NCI-H510A treated with DMSO at 0.1 percent for 48 hours (cell line): ENCODE measurements at places on chromosomes 7 and 10.

DNA sequence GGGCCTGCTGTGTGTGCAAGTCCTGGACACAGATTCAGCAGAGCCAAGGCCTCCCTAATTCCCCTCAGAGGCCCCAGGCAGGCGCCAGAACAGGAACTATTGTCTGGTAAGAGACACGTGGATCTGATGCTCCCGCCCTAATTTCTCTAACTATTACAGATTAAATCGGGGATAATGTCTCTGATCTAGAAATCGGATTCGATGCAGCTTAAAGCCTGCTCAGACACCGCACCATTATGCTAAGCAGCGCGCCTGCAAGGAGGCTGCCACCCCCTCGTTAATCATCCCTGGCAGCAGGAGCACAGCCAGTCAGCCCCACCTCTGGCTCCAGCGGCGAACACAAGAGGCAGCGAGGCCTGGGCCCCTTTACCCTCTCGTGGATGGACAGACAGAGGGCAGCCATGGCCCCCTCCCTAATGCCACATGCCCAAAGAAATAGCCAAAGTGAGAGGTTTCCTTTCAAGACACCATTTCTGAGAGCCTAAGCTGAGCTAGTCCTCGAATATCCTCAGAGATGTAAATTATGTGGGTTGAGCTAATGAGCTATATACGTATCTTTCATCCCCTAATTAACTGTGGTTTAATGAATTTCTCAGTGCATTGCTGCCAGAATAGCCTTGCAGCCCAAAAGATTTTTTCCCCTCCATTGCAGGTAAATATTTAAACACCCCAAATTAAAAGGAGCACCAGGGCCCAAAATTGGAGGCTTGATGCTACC, 122.1 kb downstream of the GRID1 start:
- no peak for DNase-seq

DNA sequence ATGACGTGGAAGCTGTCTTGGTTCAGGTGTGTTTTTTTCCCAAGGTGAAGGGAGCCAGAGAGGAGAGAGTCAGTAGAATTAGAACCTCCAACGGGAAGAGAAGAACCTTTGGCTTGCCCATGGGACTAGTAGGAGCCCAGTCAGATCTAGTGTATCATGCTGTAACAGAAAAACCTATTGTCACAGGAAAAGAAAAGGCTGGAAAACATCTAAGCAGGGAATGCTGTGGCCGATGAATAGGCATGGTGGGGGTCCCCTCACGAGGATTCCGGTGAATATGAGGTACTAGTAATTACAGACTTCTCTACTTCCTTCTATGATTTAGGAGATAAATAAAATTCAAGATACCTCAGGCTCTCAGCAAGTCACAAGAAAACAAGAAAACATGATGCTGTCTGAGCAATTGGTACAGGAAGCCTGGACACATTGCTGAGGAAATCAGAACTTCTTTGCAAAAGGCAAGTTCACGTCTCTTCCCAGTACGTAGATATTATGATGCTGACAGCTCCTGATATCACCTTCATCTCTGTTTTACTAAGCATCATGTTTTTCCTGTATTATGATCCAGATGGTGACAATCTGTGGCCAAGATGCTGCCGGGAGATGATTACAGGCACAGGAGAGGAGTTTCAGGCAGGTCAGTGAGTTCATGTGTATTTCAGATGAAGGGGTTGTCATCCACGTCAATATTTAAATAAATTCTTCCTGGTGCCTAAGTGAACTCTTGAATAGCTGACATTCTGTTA, 54.3 kb upstream of the NPY start:
- no peak for DNase-seq

GRCh38 chr7:100486753-100487446, 3.2 kb downstream of the NYAP1 start:
- no peak for DNase-seq

GRCh38 chr7:134016223-134016941, 110.8 kb upstream of the LRGUK start:
- DNase-seq = peak; percentile 14

GRCh38 chr7:155265961-155266360, 31.7 kb upstream of the INSIG1 start:
- no peak for DNase-seq

DNA sequence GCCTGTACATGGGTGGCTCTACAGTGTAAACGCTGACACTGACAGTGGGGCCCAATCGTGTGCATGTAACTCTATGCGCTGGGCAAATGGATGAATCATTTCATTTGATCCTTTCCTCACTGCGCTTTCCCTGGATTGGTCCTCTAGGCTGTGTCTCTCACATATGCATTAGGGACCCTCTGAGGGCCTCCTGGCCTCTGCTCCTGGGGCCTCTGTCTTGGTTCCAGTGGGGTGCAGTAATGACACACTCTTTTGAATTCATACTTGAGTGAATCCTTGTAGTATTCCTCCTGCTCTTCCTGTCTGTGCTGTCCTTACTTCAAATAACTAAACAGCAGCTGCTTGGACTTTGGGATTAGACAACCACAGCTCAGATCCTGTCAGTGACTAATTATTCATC, 176.5 kb upstream of the ADO start:
- DNase-seq = no peak

DNA sequence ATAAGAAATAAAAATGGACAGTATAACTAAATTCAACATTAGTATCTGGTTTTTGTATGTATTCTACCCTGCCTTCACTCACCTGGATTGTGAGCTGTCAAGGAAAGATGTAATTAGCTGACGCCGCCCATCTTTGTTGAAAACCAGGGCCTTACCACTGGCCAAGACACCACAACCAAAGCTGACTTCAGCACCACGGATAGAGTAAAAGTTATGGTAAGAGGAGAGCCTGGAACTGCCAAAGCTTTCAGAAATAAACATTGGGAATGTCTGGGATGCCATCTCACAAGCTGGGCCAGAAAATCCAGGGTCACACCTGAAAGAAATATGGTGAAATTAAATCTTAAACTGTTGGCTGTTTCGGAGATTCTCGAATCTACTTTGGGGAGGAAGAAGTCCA, 190.1 kb upstream of the SLC26A5 start:
- DNase-seq = no peak

GRCh38 chr10:100477970-100478369, 15.2 kb downstream of the WNT8B start:
- DNase-seq = no peak

DNA sequence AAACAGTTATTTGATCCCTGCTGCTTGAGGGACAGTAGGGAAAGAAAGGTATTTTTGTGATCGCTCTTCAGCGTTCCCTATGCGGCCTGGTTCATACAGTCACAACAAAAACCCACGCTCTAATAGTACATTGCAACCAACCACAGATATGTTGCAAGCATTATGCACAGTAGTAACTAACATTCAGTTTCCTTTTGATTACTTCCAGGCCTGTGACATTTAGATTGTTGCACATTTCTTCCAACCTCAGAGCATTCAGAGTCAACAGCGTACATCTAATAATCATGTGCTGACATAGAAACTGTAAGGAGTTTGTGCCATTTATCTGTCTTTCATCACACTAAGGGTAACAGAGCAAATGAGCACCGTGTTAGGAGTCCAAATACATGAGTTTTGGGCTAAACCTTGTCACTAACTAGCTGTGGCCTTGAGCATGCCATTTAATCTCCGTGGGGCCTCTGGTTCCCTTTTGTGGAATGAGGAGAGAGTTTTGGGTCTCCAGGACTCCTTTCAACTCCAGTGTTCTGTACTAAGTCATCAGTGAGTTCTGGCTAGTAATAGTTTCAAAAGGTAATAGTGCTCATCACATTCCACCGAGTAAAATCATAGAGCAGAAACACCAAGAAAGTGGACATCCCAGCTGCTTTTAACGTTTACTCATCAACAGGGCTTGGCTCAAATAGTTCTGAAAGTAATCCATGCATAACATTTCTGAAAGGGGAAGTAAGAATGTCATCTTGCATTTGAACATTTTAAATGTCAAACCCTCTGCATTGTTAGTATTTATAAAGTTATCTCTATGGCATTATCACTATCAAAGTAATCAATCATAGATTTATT, 99.0 kb upstream of the FZD1 start:
- no peak for DNase-seq

DNA sequence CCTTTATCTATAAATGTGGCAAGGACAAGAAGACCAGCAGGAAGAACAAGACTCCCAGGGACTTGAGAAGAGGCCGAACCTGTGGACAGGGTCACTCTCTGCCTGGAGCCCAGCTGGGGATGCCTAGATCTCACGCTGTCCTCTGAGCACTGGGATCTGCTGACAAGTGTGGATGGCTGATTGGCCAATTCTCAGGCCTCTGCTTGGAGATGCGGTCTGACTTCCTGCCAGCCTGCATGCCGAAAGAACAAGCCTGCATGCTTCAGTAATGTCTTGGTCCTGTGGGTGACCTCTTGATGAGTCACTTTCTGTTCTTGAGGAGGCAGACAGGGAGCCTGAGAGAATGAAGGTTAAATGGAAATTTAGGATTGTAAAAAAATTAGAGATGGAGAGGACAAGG, 84.7 kb downstream of the TMEM178B start:
- no peak for DNase-seq

DNA sequence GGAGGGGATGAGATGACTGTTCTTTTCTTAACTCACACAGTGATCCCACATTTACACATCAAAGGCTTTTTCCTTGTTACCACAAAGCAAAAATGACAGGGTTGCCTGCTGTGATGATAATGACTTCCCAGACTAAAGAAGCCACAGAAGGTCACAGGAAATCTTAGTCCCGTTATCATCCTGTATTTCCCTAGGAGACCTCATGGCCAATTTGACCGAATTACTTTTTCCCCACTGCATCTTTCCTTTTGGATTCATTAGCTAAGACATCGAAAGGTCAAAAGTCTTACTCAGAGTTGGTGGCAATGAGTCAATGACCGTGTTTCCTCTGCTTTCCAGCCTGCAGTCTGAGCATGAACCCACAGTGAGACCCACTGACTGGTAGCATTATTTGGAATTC, 130.1 kb upstream of the INHBA start:
- DNase-seq = no peak

DNA sequence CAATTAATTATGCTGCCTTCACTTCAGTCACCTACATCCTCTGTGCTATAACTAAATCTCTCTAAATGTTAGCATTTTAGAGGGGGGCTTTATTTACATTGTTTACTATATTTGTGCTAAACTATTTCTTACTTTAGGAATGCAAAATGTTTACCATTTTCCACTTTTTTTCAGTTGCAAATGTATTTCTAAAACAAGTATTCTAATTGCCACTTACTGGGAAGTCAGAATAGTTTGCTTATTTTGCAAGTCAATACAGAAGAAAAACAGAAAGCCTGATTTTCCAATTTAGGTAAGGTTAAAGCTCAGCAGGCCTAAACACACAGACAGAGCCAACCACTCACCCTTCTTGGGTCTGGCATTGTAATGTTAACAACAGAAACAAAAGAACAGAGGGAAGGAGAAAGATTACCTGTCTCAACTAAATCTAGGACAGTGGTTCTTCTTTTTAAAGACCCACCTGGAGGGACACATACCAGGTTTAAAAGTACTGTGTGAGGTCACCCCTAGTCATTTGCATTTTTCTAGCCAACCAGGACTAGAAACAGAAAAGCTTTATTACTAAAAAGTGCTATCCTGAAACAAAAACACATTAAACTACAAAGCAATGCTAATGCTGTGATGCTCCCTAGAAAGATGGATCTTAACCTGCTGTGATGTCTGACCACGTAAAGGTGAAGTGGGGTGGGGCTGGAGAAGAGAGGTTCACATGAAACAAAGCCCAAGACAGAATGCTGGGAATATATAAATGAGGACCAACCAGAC, 178.2 kb downstream of the SLC25A13 start:
- DNase-seq = no peak

DNA sequence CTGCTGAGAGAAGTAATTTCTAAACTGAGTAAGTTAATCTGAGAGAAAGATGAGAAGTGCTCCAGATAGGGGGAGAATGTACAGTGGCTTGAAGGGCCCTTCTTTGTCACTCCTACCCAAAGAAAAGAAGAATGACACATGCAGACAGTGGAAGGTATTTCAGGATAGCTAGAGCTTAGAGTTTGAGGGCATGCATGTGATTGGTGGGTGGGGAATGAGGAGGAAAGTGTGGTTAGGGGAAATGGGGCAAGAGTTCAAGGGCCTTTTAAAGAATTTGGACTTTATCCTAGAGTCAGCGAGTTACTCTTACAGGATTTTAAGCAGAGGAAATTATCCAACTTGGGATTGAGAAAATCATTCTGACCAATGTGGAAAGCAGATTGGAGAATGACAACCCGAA, 50.0 kb downstream of the ANLN start:
- no peak for DNase-seq

DNA sequence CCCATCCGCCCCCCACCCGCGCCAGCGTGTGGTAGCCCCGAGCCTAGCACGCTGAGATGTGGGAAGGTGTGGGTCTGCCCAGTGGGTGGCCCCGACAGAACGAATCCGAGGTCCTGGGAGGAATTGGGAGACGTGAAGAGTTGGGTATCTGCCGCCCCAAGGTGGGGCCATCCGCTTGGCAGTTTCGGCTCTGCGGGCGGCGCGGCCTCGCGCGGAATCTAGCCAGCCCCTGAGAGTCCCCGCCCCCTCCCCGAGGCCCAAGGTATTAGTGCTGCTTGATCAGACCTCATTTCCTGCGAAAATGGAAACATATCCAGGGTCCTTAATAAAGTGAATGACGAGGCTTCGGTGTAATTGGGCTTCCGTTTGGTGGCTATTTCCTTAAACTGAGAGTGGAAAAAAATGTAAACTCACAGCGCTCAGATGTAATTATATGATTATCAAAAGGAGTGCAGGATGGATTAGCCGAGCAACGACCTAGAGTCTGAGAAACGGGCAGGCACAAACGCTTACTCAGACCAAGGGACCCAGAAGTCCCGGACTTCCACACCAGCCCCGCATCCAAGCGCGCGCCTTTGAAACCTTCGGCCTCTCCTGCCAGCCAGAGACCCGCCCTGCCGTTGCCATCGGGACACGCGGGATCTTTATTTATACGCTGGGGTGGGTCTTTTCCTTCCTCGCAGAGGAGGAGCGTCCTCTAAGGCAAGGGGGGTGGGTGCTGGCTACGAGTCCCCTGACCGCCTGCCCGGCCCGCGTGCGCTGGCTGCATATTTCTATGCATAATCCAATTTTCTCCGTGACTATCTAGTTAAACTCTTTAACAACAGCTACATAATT, 12.8 kb downstream of the LBX1 start:
- DNase-seq = no peak

GRCh38 chr7:4093483-4093882, 588.6 kb upstream of the FOXK1 start:
- DNase-seq = no peak

- no peak for DNase-seq
Measured at GRCh38 chr10:35353805-35354204, 17.5 kb downstream of the CCNY start.

DNA sequence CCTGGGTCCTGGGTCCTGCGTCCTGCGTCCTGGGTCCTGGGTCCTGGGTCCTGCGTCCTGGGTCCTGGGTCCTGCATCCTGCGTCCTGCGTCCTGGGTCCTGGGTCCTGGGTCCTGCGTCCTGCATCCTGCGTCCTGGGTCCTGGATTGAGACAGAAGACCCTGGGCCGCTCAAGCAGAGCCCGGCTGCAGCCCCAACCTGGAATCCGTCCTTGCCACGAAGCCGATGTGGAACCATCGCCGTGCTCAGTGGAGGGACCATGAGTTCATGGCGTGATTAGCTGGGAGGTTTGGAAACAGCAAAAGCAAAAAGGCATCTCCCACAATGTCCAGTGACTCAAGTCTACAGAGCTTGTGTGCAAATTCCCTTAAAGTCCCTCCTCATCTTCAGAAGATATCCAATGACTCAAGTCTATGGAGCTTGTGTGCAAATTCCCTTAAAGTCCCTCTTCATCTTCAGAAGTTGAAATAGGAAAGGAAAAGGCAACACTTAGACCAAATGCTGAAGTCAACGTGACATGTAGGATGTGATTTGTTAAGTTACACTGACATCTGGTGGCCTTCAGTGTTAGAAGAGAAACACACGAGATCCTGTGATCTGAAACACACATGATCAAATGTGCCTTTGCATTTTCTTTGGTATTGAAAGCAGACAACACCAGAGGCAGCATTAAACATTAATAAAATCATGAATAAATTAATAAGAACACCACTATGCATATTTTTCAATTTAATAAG, 179.9 kb downstream of the PTPRN2 start:
- DNase-seq = peak; percentile 69
